ENCODE measurements at places on chromosomes 3 and 15. TPM values are rescaled to one million over a fixed set of nuclear protein-coding genes. Genes with fewer than 3 reads are reported as not detected.
A peak's percentile ranks its signal among the peaks of the same experiment; 100 is the strongest.

GRCh38 chr3:22569570-22569969, 633.6 kb upstream of the UBE2E2 start:
- no peak for DNase-seq

- no peak for DNase-seq
Observed at GRCh38 chr3:123656274-123656673, 71.4 kb upstream of the HACD2 start.

- DNase-seq: no peak
Observed at GRCh38 chr15:76678766-76679165, 226.4 kb downstream of the SCAPER start.

GRCh38 chr3:52094571-52095485, 38.5 kb upstream of the DUSP7 start:
- DNase-seq: no peak

AP4E1 gene
- total RNA-seq: 16.6 TPM

- DNase-seq: no peak
Observed at GRCh38 chr3:24682141-24682547, 187.5 kb upstream of the THRB start.

- DNase-seq: no peak
Observed at GRCh38 chr3:71779674-71780377, 5.1 kb downstream of the PROK2 start.

- no peak for DNase-seq
Observed at GRCh38 chr3:170603770-170604510, 18.1 kb upstream of the SLC7A14 start.

CHST2 gene
- 6.0 TPM for total RNA-seq

DGKG gene
- total RNA-seq: 0.36 TPM

GRCh38 chr3:196837819-196838420, 29.8 kb upstream of the SENP5 start:
- DNase-seq: peak; percentile 88

GJD2 gene
- total RNA-seq: not detected

DNA sequence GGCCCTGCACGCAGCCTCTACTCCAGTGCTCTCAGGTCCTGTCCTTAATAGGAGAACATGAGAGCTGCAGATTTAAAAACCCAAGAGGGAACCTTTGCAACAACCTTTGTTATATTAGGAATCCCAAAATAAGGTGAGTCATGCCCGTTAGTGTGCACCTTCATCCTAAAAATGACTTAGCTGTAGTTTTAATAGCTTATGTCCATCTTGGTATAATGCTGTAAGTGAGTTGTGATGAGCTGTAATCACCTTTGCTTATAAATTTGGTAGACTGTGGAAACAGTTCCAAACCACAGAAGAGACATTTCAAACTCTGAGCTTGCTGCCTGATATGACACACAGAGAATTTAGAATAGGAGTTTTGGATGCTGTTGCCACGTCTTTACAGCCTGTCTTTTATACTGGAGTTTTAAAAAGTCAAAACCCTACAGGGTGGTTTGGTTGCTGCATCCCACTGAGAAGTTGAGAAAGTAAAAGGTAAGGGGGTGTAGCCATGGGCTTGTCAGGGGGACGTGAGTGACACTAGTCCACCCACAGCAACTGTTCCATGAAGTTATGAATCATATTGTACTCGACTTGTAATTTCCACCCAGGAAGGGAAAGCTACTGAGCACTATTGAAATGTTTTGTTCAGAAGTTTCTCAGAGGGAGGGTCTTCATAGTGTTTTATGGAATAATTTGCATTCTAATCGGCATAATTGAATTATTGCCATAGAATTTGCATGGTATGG, 27.4 kb upstream of the CD47 start:
- peak; percentile 52 for DNase-seq

DNA sequence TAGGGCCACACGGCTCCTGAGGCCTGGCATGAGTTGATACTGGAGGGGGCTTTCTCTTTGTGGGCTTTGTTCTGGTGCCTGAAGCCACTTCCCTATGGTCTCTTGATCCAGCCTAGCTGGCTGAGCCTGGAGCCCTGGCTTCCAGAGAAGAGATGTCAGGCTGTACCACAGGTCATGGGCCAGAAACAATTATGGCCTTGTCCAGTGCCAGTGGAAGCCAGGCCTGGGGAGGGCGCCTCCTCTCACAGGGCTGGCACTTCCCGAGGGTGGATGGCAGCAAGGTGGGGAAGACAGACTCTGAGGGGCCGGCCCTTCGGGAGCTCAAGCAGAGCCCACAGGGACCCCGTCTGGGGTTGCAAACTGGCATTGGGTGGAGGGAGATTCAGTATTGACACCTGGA, 34.9 kb upstream of the ACAD9 start:
- DNase-seq: no peak

GRCh38 chr15:64651601-64652191, 123.7 kb downstream of the RBPMS2 start:
- DNase-seq: peak; percentile 57

- DNase-seq: peak; percentile 0
Observed at GRCh38 chr3:195762611-195763010, 41.8 kb downstream of the MUC20 start.

MKRN3 gene
- total RNA-seq: 1.6 TPM

GOLGA8G gene
- not detected for total RNA-seq

DNA sequence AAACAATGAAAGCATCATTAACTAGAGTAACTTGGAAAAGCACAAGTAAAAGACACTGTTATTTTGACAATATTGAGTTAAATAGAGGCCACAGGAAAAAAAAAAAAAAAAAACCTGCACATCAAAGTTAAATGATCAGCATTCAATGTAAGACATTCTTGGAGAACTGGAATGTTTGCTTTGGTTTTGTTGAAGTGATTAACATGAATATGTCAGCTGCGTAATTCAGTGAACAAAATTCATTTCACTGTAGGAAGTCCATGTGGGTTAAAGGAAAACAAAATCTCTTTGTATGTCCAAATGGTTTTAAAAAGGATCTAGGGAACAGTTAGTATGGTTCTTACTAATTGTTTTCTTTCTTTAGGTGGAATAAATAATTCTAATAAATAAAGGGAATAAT, 252.8 kb upstream of the CNTN6 start:
- no peak for DNase-seq

GREM1 gene
- total RNA-seq: not detected

DNA sequence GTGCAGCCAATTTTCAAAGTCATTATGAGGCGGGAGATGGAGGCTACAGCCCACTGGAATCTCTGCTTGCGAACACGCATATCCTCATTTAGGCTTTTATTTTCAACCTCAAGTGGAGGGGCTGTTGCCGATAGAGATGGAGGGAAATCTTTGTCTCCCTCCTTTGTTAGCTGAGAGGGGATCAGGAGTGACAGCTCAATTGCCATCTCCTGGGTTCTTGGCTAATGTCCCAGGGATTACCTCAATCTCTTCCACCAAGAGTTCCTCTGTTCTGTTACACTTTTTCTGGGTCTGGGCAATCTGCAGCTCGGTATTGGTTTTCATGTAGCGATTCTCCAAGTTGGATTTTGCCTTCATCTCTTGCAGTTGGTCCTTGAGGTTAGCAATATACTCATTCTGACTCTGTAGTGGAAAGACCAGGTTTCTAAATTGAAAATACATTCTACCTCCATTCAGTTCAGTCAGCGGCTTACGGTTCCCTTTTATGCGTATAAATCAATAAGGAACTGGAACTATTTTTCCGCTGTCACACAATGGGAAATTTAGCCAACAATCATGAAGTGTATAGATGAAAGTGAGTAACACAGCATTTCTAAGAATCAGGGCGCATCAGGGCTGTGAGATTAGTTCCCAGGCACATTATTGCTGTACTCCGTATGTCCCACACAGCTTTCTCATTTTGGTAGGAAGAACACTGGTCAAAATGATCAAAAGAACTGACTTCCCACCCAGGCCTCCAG, 36.2 kb upstream of the RPL35A start:
- no peak for DNase-seq

DNA sequence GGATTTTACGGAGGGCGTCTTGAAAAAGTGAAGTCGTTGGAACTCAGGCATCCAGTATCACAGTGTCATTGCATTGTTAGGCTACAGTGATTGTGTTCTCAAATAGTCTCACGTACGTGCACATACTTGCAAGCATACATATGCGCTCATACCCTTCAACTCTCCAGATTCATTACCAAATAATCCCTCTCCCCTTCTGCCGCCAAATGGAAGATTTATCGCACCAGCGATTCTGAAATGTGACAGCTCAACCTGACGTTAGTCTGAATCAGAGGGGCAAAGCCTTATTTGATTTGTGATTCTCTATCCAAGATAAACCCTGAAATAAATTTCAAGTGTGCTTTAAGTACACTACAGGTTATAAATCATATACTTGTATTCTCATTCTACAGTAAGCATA, 119.4 kb downstream of the GADL1 start:
- DNase-seq: no peak

- peak; percentile 88 for DNase-seq
Observed at GRCh38 chr15:101277038-101277822, at the start of gene SELENOS. SELENOS (minus strand) TSS chr15:101277485; CDS start chr15:101277417, 68 bp downstream.

DNA sequence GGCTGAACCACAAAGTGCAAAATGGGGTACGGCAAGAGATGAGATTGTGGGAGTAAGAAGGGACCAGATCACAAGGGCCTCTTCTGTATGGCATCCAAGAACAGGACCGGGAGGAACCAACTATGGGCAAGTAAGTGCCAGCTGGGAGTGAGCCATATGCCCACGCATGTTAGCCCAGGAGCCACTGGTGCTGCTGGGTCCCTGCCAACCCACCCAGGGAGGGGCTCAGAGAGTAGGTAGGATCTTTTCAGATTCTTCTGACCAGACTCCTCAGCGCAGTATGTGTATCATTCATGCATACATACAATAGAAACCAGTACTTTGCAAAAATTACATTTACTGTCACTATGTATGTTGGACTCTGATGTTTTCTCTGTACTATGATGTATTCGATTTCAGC, 54.0 kb downstream of the RAB11A start:
- no peak for DNase-seq

DNA sequence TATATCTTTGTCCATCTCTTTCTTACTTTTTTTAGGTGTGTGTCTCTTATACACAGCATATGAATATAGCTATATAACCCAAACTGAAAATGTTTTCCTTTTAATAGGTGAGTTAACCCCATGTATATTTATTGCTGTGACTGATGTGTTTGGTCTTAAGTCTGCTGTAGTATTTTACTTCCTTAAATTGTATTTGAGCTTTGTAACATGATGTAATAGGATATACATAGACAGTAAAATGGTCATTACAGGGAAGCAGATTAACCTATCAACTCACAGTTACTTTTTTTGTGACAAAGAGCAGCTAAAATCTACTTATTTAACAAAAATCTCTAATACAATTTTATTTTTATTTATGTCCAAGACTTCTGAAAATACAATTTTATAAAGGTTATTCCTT, 51.8 kb upstream of the CDAN1 start:
- DNase-seq: no peak

- peak; percentile 97 for DNase-seq
Observed at GRCh38 chr15:90934949-90935751, at the start of gene UNC45A. UNC45A (plus strand) TSS chr15:90935285; CDS start chr15:90935325, 40 bp downstream.

- DNase-seq: no peak
Observed at GRCh38 chr3:170614214-170614966, 28.5 kb upstream of the SLC7A14 start.

DHFR2 gene
- 6.3 TPM for total RNA-seq

DNAH12 gene
- total RNA-seq: 0.07 TPM

GPR15 gene
- total RNA-seq: 1.4 TPM

NR2E3 gene
- total RNA-seq: not detected

DNA sequence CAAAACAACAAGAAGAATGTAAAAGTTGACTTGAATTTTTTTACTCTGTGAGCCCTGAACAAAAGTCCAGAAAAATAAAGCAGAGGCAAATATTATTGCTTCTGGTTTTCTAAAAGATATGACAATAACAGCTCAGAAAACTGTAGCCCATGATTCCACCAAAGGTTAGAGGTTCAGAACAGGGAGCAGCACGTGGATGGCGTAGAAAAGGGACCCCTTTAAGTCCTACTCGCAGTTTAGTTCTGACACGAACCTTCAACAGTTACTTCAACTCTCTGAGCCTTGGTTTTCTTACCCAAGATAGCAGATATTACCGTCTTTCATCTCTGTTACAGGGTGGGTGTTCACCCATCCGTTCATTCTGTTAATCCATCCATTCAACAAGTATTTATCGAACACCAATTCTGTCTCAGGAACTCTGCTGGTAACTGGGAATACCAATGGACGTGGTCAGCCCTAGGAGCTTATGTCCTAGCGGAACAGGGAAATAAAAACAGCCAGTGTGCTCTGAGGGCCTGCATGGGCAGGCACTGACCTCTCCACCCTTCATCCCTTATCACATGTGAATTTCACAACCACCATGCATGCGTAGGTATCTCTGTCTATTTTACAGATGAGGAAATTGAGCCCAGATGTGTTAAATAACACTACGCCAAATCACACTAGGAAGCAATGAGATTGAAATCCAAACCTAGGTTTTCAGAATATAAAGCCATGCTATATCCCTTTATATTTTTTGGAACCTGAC, 274.2 kb upstream of the ICE2 start:
- DNase-seq: no peak

DNA sequence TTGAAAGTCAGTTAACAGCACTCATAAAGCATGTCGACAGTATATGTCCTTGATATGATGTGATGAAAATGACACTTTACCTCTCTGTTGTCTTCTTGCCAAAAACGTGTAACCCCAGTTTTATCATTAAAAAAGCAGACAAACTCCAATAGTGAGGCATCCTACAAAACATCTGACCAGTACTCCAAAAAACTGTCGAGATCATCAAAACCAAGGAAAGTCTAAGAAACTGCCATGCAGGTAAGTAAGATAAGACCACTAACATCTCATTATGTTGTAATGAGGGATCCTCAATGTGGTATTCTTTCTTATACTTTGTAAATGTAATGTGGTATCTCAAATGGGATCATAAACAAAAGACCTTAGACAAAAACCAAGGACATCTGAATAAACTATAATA, 152.3 kb downstream of the NR1I2 start:
- no peak for DNase-seq

DNA sequence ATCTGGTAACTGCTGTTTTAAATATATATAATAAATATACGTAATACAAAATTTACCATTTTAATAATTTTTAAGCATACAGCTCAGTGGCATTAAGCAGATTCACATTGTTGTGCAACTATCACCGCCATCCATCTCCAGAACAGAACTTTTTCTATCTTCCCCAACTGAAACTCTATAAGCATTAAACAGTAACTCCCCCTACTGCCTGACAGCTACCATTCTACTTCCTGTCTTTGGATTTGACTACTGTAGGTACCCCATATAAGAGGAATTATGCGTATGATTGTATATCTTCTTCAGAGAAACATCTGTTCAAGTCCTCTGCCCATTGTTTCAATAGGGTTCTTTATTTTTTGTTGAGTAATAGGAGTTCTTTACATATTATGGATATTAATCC, 36.8 kb downstream of the EID1 start:
- DNase-seq: no peak

ATP13A4 gene
- 2.8 TPM for total RNA-seq

NUDT16 gene
- 5.1 TPM for total RNA-seq

Measured in activated CD8-positive, alpha-beta T cell treated with anti-CD3 and anti-CD28 coated beads for 36 hours (primary cell).